ENCODE measurements at places on chromosomes 11 and 22.

DNA sequence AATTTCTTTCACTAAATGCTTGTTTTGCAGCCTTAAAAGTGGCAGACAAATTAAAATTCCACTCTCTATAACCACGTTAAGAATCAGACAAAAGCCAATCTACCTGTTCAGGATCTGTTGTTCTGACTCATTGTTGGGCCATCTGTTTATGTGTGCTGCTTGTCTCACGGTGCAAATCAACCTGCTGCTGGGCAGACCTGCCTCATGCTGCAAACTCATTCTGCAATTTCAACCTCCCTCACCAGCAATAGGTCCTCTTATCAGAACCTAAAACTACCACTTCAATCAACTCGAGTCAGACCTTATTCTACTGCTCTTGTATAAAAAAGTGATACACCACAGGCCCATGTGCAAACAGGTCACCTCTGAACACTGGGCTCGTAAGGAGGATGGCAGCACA is 75.1 kb downstream of the LARGE2 start:
- DNase-seq: no peak

DNA sequence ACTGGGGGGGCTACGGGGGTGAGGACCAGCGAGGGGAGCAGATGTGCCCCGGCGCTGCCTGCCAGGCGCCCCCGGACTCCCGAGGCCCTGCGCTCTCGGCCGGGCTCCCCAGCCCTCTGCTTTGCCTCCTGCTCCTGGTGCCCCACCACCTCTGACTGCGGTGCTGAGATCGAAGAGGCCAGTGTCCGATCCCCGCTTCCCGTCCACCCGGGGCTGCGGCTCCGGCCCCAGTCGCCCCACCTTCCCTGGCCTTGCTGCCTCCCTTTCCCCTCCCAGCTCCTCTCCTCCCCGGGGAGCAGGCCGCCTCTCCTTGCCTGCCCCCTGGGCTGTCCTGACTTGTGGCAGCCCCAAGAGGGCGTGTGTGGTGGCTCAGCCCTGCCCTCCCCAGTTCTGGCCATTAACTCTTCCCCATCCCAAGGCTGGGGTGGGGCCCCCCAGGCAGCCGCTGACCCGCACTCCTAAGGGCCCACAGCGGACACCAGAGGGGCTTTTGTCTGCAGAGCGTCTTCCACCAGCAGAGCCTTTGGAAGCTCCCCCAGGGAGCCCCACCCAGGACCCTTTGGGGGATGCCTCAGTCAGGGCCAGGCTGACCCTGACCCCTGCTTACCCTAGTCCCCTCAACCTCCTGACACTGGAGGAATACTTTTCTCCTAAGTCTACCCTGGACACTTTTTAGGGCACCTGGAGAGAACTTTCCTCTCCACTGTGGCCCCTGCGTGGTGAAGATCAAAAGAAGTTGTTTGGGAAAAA is 16.6 kb downstream of the RTN4RL2 start:
- peak; percentile 28 for DNase-seq

DNA sequence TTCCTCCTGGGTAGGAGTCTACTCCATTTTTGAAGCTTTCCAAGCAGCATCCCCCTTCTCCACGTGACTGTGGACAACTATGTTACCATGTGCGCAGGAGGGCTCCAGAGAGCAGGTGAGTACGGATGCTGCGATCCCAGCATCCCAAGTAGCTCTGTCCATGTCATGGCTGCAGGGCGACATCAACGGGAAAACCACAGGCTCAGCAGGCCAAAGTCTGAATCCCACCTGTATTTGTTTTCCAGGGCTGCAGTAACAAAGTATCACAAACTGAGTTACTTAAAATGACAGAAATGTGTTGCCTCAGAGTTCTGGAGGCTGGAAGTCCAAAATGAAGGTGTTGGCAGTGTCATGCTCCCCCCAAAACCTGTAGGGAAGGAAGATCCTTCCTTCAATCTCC is 40.3 kb downstream of the MCHR1 start:
- DNase-seq: no peak

DNA sequence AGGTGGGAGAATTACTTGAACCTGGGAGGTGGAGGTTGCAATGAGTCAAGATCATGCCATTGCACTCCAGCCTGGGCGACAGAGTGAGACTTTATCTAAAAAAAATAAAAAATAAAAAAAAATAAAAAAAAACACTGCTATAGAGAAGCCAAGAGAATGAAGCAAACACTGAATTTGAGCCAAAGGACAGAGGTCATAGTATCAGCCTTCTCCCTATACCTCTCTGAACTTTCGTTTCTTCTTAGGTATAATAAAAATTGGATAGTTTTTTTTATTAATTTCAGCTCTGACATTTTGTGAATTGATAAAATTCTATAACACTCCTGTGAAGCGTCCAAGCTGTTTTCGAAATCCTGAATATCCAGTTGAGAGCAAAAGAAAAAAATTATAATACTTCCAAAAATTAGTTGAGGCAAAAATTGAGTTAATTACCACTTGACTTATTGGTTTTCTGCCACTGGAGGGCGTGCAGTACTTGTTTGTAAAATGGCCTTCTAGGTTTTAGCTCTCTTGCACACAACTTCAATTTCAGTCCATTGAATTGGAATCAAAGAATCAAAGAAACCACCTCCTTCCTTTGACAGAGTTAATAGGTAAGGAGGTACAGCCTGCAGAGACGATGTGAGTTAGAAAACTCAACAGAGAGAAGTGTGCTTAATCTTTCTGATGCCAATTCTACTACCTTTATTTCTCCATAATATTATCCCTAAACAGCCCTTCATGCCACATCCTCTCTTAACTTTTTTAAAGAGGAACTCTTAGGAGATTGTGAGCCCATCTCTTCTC is 143.2 kb downstream of the BBOX1 start:
- DNase-seq: peak; percentile 61

- DNase-seq: no peak
These were observed 462.8 kb downstream of the NELL1 start for GRCh38 chr11:21132146-21132720.

DNA sequence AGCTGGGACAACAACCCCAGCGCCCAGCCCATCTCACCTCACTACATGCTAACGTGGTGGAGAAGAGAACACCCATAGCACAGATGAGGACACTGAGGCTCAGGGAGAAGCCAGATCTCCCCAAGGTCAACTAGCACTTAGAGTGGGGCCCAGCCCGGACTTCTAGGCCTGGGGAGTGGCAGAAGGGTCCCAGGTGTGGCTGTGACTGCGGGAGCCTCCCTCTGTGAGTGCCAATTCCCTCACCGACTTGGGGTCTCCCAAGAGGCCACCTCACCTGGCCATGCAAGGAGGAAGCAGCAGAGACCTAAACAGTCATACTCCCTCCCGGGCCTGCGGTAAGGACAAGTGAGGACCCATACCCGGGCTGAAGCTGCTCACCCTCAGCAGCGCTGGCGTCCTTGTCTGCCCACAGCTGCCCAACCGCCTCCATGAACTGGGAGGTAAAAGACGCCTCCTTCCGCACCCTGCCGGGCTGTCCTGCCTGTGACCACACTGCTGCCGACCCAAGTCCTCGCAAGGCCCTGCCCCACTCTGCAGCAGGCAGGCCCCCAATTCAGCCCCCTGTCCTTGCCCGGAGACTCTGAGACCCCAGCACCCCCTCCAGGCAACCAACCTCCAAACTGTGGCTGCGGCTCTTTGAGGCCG is 93.2 kb upstream of the RTL6 start:
- DNase-seq: no peak

- no peak for DNase-seq
These were observed 85.2 kb upstream of the GRAMD1B start for GRCh38 chr11:123344790-123345357.

- DNase-seq: no peak
These were observed 4.4 kb downstream of the SCARF2 start for GRCh38 chr22:20433191-20433590.

DNA sequence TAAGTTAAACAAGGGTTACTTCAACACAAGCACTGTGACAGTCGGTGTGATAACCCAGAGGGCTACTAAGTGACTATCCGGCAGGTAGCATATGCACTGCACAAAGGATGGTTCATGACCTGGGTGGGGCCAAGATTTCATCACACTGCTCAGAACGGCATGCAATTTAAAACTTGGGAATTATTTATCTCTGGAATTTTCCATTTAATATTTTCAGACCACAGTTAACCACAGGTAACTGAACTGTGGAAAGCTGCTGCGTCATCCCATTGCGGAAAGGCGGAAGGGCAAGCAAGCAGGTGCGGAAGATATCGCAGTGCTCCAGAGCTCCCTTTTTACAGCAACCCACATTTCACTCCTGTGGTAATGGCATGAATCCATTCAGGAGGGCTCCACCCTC is 540.8 kb downstream of the INSC start:
- DNase-seq: no peak

Measured in fibroblast of gingiva (primary cell).